Spinal cord (tissue), 10 donors: ENCODE measurements at places on chromosomes 16 and 17.

DNA sequence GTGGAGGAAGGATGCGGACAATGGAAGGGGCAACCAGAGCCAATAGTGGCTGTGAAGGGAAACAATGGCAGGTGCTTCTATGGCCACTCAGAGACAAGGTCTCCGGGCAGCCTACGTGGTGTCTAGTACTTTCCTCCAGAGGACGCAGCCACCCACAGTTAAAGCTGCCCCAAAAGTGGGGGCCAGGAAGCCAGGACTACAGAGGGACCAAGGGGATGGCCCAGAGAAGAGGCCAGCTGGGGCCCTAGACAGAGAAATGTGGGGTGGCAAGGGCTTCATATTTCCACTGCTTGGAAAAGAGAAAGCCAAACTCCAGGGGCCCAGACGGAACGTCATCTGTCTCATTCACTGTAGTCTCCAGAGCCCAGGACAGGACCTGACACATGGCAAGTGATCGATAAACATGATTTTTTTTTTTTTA, 837 bp upstream of the PER1 start:
- H3K4me1 ChIP-seq = peaks cover 66% of the 10 kb centered on the region
- H3K27me3 ChIP-seq = no peaks in the 10 kb centered on the region
- H3K27ac ChIP-seq = peak overlapping the region; percentile 100
- DNase-seq = no peak
- H3K4me3 ChIP-seq = peak overlapping the region; percentile 82

DNA sequence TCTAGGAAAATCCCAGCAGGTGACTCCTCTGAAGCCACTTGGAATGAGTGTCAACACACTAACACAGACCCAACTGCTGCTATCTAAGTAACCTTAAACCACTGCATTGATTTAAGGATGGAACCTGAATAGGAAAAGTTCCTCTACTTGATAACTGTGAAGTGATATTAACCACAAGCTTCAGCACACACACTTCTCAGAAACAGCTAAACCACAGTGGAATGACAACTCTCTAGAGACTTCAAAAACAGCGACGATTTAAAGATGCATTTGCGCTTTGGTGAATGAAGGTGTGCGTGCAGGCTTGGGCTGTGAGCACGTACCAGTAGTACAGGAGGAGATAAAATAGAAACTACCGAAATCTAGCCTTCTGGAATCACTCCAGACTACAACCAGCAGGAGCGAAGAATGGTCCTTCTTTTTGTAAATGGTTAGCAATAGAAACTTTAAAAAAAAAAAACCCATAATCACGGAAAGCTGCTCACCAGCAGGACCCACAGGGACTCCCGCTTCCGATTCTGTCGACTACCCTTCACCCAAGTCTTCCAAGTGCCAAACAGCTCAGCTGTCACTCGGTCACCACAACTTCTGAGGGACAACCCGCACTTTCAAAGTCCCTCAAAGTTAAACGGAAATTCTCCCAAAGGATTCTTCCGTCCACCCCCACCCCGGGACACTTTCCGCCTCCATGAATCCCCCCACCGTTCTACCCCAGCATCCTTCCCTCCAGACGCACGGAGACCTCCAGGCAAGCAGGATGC, 137.7 kb upstream of the CORO6 start:
- peak overlapping the region; percentile 66 for H3K4me3 ChIP-seq
- no peaks in the 10 kb centered on the region for H3K27me3 ChIP-seq
- H3K4me1 ChIP-seq = peaks cover 5% of the 10 kb centered on the region
- no peaks in the 10 kb centered on the region for H3K36me3 ChIP-seq
- peak; percentile 7 for DNase-seq

- peaks cover 80% of the 10 kb centered on the region for H3K4me1 ChIP-seq
- H3K36me3 ChIP-seq = peaks cover 19% of the 10 kb centered on the region
- H3K27ac ChIP-seq = peak overlapping the region; percentile 91
- peak overlapping the region; percentile 83 for H3K4me3 ChIP-seq
- no peak for DNase-seq
These were observed 19.9 kb downstream of the GJD3 start for GRCh38 chr17:40344421-40345160.

- no peak overlapping the region for H3K27ac ChIP-seq
- H3K27me3 ChIP-seq = peaks cover 8% of the 10 kb centered on the region
- H3K36me3 ChIP-seq = peaks cover 2% of the 10 kb centered on the region
- H3K4me3 ChIP-seq = no peak overlapping the region
- peaks cover 22% of the 10 kb centered on the region for H3K4me1 ChIP-seq
- no peak for DNase-seq
These were observed 149.9 kb downstream of the ENGASE start for GRCh38 chr17:79224476-79224875.
